ENCODE measurements at places on chromosomes 1 and 21. TPM values are rescaled to one million over a fixed set of nuclear protein-coding genes. Genes with fewer than 3 reads are reported as not detected.

DNA sequence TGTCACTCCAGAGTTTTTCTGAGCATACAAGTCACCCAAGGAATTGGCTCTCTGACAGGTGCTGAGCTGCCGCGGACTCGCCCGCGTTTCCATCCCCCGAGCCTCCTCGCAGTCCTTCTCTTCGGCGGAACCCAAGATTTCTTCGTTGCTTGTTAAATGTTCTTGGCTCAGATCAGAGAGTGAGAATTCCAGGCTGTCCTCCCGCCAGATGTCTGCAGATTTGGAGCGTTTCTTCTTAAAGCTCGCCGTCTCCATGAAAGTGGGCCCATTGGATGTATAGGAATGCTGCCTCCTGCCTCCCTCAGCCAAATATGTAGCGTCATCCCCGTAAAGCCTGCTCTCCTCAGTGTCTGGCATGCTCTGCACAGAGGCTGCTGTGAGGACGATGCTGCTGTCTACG, 77.8 kb downstream of the TIAM1 start:
- DNase-seq: no peak

DNA sequence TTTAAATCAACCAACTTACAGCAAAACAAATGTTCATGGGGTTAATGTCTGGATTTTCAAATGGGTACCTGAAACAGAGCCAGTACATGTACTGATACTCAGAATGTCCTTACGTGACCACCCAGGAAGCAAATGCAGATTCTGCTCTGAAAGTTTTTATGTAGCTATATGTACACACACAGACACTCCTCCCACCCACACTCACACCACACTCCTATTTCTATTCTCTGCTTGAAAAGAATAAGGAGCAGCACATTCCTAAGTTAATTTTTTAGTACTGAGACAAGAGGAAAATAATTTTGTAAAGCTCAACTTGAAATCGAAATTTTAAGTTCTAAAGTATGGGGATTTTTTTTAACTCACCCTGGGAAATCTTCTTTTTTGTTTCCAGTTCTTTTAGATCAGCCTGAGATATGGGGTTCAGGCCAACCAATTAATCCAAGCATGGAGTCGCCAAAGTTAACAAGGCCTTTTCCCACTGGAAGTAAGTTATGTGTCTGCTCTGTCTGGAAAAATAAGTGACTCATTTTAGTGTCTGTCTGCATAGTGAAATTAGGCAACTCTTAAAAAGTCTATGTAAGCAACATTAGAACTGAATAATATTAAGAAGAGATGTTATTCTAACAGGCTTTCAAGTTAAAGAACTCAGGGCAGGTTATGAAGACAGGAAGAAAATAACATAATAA, 75.5 kb upstream of the DYNLT5 start:
- no peak for DNase-seq

GRCh38 chr1:15542388-15543250, 16.0 kb downstream of the DNAJC16 start:
- no peak for DNase-seq

DNA sequence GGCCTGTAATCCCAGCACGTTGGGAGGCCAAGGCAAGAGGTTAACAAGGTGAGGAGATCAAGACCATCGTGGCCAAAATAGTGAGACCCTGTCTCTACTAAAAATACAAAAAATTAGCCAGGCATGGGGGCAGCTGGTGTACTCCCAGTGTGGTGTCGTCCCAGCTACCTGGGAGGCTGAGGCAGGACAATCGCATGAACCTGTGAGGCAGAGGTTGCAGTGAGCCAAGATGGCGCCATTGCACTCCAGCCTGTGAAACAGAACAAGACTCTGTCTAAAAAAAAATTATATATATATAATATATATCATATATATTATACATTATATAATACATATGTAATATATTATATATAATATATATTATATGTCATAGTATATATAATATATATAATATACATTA, 249.2 kb upstream of the TPTE start:
- DNase-seq: no peak

GRCh38 chr1:58157256-58157655, 389.3 kb downstream of the OMA1 start:
- no peak for DNase-seq

GRCh38 chr1:219113261-219113660, 60.4 kb upstream of the LYPLAL1 start:
- DNase-seq: no peak

- DNase-seq: no peak
Observed at GRCh38 chr21:31872072-31872451, 758 bp upstream of the HUNK start.

DNA sequence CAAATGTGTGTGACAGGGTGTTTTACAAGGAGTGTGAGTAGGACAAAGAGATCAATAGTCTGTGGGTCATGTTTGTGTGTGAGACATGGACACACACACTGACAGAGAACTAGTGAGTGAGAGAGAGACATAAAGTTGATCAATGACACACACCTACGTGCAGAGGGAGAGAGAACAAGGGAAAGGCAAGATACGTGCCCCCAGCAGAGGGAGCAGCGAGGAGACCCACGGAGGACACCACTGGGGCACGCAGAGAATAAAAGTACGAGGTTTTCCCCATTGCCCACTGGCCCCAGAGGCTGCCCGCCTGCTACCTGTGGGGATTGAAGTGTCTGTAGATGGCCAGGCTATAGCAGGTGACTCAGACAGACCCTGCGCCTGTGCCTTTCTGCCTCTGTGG, 130.2 kb upstream of the CSF3R start:
- peak; percentile 51 for DNase-seq

HRNR gene
- not detected for total RNA-seq

THRAP3 gene
- 119 TPM for total RNA-seq

- DNase-seq: no peak
Observed at GRCh38 chr1:47650205-47650604, 212.4 kb downstream of the FOXD2 start.

- no peak for DNase-seq
Observed at GRCh38 chr1:182995894-182996293, 27.3 kb upstream of the LAMC1 start.

RGS13 gene
- total RNA-seq: not detected

SYTL1 gene
- total RNA-seq: 3.2 TPM

DIO1 gene
- total RNA-seq: not detected

CASQ1 gene
- total RNA-seq: not detected

ATP5PF gene
- total RNA-seq: 128 TPM

DNA sequence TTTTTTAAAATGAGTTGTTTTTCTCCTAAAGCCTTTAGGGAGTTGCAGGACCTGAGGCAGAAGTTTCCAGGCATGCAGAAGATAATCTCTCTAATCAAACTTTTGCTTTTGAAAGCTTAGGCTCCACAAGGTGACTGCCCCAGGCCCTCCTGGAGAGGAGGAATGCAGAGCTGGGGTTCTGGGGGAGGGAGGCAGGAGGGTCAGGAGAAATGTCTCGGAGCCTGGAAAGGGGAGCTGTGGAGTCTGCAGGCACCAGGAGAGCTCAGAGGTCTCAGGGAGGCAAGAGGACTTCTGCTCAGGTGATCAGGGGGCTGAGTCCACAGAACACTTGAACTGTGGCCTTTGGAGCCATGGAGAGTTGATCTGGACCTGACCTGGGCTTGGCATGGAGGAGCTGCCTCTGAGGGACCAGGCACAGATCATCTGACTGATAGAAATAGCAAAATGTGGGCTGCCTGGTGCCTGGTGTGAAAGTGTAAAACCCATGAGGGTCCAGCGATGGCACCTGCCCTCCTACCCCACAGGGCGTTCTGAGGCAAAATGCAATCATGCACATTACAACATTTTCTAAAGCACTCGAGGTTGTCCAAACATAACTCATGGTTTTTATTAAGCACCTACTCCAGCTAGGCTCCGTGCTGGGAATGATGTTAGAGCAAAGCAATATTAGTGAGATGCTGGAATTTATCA, 10.0 kb upstream of the ABCG1 start:
- no peak for DNase-seq

CRYZL1 gene
- 50.3 TPM for total RNA-seq

GRCh38 chr1:211648336-211648735, 27.1 kb downstream of the NEK2 start:
- DNase-seq: no peak

- DNase-seq: no peak
Observed at GRCh38 chr1:54500107-54500431, 48.0 kb upstream of the ACOT11 start.

GRCh38 chr1:167342846-167343245, 122.2 kb downstream of the POU2F1 start:
- DNase-seq: no peak

DNA sequence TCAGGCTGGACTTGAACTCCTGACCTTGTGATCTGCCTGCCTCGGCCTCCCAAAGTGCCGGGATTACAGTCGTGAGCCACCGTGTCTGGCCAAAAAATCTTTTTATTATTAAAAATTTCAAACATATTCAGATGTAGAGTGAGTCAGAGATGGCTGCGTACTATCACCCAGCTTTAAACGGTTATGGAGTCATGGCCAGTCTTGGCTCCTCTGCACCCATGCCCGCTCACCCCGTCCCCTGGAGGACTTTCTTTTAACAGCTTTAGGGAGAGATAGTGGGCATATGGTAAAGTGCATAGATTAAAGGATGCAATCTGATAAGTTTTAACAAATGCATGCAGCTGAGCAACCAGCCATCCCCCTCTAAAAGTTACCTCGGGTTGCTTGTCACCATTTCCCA, 51.8 kb downstream of the TNFRSF8 start:
- no peak for DNase-seq

GRCh38 chr1:209176866-209177430, 406.6 kb upstream of the CAMK1G start:
- no peak for DNase-seq

MACF1 gene
- total RNA-seq: 657 TPM

MMEL1 gene
- total RNA-seq: 4.0 TPM

FCGR2B gene
- total RNA-seq: not detected

DNA sequence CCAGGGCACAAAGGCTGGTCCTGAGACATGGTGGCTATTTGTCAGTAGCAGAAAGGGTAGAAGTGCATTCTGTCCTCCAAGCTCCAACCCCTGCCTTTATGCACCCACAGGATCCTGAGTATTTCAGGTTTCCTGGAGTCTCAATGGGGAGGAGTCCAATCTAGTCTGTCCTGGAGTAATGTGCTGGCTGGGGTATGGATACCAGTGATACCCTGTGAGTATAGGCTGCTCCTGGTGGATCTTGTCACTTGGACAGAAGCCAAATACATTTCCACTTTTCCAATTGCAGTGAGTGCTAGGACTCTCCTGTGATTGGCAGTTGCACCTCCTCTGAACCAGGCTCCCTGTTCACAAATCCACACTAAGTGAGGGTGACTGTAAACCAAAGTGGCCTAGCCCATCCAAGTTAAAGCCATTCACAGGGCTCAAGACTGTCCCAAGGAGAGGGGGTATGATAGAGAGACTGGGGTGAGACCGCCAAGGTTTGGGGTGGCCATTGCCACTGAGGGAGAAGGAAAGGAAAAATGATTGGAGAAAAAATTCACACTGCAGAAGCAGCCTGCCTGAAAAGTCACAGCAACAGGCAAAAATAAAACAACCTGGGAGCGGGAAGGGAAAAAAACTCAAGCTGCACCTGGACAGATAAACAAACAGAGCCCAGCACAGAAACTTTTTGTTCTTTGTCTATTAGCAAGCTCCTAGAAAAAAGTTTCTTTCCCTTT, 163.4 kb upstream of the ETV3 start:
- DNase-seq: no peak

All from glutamatergic neuron (in vitro differentiated cells).